ENCODE measurements at places on chromosomes 5 and 9.

DNA sequence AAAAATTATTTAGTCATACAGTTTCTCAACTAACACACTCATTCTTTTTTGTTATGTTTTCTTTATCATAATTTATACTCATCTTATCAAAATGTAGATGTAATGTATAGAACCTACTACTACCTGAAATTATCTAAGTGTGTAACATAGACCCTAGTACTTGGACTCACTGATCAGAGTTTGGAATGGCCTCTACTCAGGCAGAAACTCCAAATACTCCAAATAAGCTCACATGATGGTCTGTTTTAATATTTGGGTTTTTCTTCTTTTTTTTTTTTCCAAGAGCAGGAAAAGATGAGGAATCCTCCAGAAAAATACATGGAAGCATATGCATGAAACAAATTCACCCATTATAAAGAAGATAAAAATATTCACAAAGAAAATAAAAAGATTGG is 126.3 kb downstream of the PDE4D start:
- DNase-seq: no peak

DNA sequence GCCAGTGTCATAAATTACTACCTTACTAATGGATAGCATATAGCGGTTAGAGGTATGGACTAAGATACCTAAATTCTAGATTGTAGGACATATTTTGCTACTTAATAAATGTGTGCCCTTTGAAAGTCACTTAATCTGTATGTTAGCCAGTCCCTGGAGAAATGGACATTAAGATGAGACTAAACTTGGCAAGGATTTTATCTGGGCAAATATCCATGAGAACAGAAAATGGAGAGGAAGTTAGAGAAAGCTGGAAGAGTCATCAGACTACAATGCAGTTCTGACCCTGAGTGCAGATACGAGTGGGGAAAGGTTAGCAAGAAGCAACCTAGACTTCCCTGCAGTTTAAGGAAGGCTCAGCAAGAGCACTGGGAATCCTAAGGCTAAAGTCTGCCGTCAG is 33.0 kb downstream of the TBCA start:
- no peak for DNase-seq

DNA sequence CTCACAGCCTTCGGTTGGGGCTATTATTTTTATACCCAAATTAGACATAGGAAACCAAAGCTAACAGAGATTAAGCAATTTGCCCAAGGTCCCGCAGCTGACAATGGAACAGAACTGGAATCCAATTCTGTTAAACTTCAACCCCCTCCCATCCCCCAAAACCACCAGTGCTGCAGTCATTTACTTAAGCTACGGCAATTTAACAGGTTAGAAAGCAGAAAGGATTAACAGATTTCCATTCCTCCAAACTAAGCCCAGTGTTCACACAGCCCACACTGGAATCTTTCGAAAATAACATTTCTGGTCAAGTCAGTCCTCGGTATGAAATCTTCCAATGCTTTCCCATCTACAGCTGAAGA is 1023.1 kb upstream of the DMAC1 start:
- DNase-seq: no peak

- DNase-seq: no peak
These were observed 295.7 kb downstream of the MED10 start for GRCh38 chr5:6082685-6083084.

GRCh38 chr5:73666891-73667290 is 40.9 kb downstream of the ARHGEF28 start:
- DNase-seq: no peak

- peak; percentile 10 for DNase-seq
These were observed 55.9 kb upstream of the SLCO6A1 start for GRCh38 chr5:102554728-102555127.

GRCh38 chr9:131676431-131676972 is 63.4 kb downstream of the RAPGEF1 start:
- DNase-seq: no peak

DNA sequence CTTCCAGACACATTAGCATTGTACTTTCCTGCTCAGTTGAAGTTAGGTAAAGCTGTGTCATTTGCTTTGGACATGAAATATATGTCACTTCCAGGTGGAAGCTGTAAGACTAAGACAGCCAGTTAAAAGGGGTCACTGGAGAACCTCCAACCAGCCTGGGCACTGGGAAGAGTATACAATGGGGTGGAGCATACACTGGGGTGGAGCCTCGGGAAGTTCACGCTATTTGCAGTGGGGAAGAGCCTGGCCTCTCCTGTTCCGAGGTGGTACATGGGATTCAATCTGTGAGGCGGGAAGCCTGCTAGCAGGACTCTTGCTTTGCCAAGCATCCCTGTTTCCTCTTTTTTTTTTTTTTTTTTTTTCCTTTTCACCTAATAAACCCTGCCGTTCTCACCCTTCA is 145.3 kb downstream of the TTC39B start:
- no peak for DNase-seq

DNA sequence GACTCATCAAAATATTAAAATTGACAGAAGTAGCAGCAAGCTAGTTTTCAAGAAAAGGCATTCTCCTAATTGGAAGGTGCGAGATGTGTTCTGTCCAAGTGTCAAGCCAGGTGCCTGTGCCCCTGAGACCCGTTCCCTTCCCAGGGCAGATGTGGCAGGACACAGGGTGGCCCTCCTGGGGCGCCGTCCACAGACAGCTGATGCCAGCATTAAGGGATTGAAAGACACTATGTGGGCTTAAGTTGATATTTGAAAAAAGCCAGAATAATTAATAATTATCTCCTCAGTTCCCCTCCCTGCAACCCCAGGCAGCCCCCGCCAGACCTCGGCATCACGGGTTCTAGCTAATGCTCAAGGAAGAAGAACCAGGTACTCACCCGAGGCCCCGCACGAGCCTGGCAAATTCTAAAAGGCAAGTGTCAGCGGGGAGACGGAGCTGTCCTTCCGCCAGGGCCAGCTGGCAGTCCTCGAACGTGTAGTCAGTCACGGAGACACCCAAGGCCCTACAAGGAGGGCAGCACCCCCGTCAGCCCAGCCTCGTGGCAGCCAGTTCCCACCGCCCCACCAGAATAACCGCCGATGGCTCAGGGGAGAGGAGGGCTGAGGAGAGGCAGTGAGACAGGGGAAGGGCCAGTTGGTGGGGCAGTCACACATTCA is 29.1 kb upstream of the SLC6A3 start:
- DNase-seq: no peak

- DNase-seq: no peak
These were observed 33.4 kb upstream of the POMT1 start for GRCh38 chr9:131469356-131469755.

DNA sequence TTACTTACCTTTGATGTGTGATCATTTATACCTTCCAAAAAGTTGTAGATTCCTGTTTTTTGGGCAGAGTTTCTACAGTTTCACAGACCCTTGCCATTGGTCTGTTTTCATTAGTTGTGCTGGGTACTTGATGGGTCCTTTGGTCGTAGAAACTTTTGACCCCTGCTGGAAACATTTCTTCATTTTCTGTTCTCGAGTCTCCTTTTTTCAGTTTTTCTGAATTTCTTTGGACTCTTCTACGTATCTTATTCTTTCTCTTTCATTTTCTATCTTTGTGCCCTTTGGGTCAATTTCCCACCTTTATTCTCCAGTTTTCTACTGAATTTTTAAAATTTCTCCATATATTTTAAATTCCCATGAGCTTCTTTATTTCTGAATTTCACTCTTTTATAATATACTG is 16.7 kb downstream of the AP3S1 start:
- DNase-seq: no peak

GRCh38 chr5:41843456-41844370 is 26.5 kb downstream of the OXCT1 start:
- DNase-seq: peak; percentile 59

GRCh38 chr9:10678790-10679189 is 66.0 kb upstream of the PTPRD start:
- DNase-seq: no peak

- peak; percentile 34 for DNase-seq
These were observed 14.7 kb downstream of the SLC45A2 start for GRCh38 chr5:33969572-33970452.

- no peak for DNase-seq
These were observed 71.9 kb downstream of the RALGPS1 start for GRCh38 chr9:126986506-126986951.

GRCh38 chr9:71479621-71480020 is 288.7 kb downstream of the CEMIP2 start:
- no peak for DNase-seq

GRCh38 chr5:93748875-93749397 is 7.5 kb upstream of the POU5F2 start:
- DNase-seq: no peak

GRCh38 chr5:53601570-53601969 is 41.1 kb downstream of the NDUFS4 start:
- peak; percentile 21 for DNase-seq

DNA sequence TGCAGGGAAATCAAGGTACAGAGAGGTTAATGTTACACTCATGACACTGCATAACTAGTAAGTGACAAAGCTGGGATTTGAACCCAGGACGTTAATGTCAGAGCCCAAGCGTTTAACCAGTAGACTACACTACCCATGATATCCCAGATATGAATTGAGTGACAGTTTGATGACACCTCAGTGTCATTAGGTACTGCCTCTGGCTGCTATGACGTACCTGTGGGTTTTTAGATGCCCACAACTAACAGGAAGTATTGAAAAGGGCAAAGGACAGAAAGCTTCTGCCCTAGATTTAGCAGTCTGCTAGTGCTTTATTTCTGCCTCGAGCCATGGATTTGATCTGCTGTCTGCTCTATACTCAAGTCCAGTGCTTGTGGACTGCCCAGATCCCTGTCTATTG is 56.2 kb downstream of the GLRA1 start:
- DNase-seq: no peak

DNA sequence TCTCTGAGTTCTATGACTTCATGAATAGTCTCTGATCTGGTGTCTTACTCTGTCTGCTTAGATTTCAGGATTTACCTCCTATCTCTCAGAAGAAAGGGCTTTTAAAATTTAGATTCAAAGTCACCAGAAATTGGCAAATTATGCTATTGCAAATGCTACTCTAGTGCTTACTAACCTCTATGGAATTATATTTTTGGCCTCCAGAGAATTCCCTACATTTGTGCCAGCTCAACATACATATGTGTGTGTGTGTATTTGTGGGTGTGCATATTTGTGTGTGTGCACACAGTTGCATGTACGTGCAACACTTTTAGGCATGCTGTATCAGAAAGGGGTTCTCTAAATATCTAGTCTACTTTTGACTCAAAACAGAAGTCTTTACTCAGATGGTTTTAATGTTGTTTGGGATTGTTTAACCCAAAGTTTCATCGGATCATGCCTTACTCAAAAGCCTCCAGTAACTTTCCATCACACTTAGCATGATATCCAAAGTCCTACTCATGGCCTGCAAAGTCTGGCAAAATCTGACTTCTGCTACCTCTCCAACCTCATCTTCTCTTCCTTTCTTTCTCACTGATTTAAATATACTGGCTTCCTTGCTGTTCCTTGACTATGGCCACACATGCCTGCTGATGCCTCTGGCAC is 147.6 kb upstream of the NR3C1 start:
- DNase-seq: no peak

DNA sequence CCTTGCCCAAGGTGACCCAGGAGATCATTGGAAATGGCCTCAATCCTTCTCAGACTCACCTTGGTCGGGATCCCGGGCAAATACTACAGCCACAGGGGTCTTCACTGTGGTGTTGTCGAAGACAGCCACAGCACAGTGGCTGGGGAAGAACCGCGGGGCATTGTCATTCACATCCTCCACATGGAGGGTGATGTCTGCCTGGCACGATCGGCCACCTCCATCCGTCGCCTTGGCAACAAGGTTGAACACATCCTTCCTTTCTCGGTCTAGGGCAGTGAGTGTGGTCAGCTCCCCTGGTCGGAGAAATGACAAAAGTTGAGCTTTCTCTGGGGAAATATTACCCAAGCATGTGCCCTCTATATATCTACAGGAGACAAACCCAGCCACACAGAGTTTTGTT is 56.8 kb downstream of the FAT2 start:
- no peak for DNase-seq
